ENCODE measurements at places on chromosomes 7 and 10.

DNA sequence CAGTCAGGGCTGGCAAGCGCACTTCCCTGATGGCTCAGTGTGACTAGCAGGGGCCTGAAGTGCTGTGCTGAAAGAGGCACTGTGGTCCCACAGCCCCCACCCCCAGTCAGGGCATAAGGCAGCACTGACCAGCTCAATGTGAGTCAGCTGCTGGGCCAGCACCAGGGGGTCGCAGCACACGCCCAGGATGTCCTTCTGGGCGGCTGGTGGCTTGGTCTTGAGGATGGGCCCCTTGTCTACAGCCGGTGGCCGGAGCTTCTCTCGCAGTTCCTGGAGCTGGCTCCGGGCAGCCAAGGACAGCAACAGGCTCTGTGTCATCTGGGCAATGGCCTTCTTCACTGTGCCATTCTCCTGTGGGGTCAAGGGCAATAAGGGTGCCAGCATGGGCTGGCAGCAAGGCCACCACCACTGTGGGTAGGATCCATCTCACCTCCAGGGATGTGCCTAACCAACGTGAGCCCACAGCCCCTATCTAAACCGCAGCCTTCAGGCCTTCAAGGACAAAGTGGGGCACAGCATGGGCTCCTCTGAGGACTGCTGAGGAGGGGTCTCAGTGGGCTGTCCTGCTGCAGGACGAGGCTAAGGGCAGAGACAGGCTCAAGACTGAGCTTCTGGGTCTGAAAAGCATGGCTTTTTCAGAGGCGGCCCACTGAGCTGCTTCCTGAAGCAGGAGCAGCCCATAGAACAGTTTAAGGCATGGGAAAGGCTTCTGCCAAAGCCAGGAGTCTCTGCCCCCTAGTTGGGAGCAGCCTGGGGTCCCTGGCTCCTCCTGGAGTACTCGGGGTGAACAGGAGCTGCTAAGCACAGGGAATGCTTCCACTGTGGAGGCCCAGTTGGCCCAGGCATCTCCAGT lies 62.5 kb downstream of the CSGALNACT2 start:
- no peak for DNase-seq

DNA sequence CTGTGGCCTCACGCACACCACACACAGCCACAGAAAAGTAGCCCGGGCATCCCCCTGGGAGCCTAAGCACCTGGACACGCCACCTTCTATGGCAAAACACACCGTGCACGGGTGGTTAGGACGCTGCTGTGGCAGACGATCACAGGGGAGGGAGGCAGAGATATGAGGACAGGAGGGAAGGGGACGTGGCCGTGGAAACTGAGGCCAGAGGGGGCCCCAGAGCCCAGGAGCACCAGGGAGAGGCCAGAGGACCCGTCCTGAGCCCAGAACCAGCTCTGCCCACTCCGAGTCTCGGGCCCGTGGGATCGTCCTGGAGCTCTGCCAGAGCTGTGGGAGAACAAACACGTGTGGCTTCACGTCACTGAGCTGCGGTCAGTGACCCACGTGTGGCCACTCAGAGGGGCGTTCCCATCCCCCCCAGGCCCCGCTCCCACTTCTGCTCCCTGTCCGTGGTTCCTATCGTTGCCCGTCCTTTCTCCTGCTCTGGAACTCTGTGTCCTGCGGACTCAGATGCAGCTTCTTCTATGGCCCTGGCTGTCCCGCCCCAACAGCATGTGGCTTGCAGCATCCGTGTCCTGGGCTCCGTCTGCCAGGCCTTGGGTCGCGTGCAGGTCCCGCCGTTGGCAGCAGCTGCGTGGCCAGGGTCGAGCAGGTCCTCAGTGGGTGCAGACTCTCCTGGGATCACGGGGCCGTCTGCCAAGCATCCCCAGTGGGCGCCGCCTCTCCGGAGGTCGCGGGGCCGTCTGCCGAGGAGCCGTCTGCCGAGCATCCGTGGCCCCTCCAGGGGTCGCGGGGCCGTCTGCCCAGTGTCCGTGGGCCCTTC lies 31.0 kb downstream of the GET4 start:
- DNase-seq = no peak

- DNase-seq = no peak
Measured at GRCh38 chr7:128215281-128215680, 25.8 kb upstream of the LEP start.

DNA sequence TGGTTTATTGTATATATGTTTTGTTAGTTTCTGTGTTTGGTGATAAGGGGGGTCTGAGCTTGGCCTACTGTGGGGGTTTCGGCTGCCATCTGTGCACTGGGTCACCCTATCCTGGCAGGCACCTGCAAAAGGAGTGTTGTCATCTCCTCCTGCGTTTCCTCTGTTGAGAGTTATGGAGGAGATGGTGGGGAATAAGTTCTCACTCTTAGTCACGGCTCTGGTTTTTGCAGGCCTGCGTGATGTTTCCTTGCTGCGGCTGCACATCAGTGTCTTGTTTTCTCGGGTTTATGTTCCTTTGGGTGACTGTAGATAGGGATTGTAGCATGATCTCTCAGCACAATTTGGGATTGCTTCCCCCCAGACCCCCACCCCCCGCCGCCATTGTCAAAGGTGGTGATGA lies 36.8 kb downstream of the CCM2 start:
- DNase-seq = no peak

GRCh38 chr7:135704698-135705097 lies 23.3 kb downstream of the SLC13A4 start:
- no peak for DNase-seq

- DNase-seq = no peak
Measured at GRCh38 chr7:24734306-24734705, 23.0 kb downstream of the GSDME start.

DNA sequence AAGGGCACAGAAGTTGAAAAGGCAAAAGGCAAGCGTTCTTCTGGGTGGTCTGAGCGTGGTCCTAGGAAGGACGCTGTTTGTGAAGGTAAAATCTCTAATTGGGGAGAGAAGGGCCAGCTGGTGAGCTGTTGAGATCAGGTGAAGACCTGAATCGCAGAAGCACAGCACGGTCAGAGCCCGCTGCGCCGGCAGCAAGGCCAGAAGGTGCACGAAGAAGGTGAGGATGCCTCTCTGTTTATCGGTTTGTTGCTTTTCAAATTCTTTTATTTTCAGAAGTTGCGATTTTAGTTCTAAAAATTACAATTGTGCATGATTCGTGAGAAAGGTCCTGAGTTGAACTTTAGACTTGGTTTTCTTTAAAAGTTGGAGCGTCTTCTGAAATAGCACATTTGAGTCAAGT lies 247.8 kb upstream of the FOXK1 start:
- DNase-seq = no peak

- no peak for DNase-seq
Measured at GRCh38 chr7:32223071-32223650, 153.0 kb upstream of the PDE1C start.
